ENCODE measurements at places on chromosomes 6 and 20.

- DNase-seq = no peak
Measured at GRCh38 chr6:160765412-160765811, 63.4 kb downstream of the PLG start.

DNA sequence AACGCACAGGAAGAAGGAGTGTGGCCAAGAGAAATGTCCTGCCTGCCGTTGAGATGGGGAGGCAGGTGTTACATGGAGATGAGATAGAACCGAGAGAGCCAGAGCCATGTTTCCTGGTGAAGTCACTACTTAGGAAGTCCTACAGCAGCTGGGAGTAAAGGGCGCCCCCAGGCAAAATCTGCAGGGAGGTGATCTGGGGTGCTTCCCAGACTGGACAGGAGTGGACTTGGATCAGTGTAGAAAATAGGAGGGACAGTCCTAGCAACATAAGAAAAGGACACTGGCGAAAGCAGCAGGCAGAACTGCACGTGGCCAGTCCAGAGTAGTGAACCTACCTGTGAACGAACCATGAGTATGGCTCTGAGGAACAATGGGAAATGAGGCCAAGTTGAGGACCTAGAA lies 85.3 kb downstream of the CD164 start:
- DNase-seq = no peak

DNA sequence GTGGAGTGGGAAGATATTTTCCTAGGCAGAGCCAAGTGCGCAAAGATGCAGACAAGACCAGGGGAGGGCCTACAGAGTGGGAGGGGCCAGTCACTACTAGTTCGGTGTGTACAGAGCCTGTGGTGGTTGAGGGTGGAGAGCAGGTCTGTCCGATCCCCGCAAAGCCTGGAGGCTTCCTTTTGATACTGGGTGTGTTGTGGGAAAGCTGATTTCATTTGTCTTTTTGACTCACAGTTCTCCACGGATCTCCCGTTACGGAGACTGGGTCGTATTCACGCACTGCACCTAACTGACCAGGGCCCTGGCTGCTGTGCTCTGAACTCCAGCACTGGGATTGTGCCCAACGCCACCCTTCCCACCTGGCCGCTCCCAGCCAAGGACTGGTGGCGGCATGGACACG lies 1.4 kb upstream of the TIAM2 start:
- DNase-seq = no peak

DNA sequence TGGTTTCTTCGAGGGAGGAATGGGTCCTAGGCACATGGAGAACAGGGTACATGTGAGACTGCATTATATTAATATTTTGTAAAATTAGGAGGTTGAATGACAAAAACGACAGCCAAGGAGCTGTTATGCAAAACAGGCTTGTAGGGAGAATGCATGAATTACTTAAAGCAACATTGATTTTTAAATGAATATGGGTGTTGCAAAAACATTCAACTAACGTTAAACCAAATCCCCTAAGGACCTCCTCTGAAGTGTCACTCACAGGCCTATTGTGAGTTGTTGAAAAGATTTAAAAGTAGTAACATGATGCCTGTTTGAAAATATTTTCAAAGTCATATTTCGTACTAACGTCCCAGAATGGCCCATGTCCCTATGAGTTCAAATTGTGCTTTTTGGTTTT lies 21.9 kb downstream of the FBXL4 start:
- DNase-seq = no peak

- no peak for DNase-seq
Measured at GRCh38 chr6:136439514-136440190, 110.6 kb downstream of the MAP7 start.

- no peak for DNase-seq
Measured at GRCh38 chr6:105875974-105876640, 210.0 kb upstream of the PRDM1 start.

DNA sequence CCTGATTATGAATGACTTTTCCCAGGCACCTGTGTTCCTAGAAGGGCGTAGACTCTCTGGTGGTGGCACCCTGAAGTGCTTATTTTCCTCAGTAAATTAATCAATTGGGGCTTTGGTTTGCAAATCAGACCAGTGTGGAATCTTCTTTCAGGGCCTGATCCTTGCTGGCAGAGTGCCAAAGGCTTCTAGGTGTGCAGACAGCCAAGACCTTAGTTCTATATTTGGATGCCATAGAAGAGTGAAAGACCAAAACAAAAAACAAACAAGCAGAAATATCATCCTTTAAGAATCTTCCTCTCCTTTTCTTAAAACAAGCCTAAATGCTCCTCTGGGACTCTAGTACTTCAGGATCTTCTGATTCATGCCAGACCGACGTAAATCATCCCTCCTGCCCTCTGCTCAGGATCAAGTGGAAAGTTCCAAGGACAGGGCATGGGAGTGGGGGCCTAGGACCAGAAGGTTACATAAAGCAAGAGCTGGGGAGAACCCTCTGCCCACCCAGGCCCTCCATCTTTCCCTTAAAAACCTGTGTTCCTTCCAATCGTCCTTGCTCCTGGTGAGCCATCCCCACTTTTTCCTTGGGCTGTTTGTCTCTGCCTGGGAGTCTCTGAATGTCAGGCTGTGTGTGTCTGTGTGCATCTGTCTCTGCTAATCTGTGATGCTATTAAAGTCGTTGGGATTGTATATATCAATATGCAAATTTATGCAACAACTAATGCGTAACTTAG lies 70.5 kb upstream of the MYLIP start:
- no peak for DNase-seq

DNA sequence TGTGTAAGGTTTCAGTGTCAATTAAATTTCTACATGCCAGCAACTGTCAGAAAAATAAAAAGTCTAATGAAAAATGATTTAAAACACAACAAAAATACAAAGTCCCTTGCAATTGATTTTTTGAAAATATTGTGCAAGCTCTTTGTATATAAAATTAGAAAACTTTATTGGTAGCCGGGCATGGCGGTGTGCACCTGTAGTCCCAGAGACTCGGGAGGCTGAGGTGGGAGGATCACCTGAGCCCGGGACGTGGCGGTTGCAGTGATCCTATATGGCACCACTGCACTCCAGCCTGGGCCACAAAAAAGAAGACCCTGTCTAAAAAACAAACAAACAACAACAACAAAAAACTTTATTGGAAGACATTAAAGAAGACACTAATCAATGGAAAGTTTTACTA lies 6.0 kb upstream of the OVOL2 start:
- no peak for DNase-seq

GRCh38 chr20:18223409-18223808 lies 64.9 kb upstream of the ZNF133 start:
- no peak for DNase-seq

- no peak for DNase-seq
Measured at GRCh38 chr6:133131621-133132465, 109.3 kb upstream of the EYA4 start.

DNA sequence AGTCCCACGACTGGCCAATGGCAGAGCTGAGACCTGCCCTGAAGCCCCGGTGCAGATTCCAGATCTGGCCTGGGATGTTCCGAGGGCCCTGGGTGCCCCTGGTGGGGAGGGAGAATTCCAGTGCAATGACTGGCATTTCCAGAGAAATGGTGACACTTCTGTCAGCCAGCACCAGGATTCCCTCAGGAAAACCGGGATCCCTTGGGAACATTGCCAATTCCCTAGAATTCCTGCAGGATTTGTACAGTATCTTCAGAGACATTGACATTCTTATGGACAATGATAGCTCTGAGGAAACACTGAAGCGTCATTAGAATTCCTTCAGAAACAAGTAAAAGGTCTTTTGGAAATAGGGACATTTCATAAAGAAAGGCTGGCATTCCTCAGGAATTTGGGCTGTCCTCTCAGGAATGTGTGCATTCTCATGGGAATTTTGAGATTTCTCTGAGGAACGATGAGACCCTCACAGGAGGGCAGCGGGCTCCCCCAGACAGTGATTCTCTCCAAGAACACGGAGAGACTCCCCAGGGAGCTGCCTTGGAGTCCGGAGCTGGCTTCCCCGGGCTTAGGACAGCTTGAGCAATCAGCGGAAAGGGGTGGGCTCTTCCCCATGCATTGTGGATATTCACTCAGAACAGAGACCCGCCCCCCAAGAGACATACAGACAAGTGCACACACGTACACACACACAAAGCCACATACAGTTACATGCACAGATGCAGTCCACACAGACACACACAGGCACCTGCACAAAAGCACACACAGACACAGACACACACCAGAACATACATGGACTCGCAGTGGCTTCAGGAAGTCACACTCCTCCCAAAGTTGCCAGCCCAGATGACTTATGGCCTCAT lies 35.2 kb upstream of the BPIFA2 start:
- no peak for DNase-seq

DNA sequence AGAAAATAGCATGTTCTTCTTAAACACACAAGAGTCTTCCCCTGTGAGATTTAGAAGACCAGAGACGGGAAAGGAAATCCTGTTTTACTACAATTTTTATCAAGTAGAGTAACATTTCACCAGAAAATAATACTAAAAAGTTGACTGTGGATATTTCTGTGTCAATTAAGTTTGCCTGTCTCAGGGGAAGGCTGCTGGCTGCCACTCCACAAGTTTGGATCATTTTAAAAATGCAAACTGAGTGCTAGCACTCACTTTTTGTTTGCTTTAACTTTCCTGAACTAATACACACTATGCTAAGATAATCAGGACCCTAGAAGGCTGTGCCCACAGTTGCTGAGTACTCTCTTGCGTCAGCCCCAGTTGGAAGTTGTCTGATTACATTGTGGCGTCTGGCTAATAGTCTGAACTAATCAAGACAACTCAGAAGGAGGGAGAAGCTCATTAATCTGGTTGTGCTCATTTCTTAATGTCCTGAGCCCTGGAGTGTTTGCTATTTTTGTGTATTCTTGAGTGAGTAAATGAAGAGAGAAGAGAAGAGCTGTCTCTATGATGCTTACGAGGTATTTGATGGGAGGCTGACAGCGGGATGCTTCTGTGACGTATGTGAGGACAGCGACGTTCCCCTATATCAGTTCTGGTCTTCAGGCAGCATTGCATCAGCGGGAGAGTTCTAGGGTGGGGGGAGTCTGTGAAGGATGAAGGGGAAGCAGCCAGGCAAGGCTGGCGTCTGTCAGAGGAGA lies 664.2 kb downstream of the QKI start:
- no peak for DNase-seq

DNA sequence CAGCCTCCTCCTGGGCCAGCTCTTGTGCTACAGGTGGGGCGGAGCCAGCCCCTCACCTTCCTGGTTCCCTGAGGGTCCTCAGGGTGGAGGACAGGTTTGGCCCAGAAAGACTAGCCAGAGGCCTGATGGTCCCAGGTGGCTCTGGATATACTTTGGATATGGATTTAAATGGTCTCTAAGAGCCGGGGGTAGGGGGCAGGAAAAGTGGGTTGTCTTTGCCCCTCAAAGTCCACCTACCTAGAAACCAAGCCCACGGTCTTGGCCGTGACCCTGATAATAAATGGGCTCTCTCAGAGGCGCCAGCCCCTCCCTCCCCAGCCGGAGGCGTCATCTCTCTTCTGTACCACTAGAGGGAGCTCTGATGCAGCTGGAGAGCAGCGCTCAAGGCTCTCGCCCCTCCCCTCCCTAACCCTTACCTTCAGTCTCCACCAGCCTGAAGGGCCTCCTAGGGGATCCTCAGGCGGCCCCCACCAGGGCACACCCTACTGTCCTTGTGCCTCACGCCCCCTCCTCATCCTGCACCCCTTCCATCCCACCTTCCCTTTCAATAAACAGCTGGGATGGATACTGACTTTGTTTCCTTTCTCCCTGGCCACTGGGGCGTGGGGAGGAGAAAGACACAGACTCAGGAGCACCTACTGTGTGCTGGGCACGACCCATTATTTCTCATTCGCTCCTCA lies 7.5 kb downstream of the NRSN2 start:
- DNase-seq = no peak

DNA sequence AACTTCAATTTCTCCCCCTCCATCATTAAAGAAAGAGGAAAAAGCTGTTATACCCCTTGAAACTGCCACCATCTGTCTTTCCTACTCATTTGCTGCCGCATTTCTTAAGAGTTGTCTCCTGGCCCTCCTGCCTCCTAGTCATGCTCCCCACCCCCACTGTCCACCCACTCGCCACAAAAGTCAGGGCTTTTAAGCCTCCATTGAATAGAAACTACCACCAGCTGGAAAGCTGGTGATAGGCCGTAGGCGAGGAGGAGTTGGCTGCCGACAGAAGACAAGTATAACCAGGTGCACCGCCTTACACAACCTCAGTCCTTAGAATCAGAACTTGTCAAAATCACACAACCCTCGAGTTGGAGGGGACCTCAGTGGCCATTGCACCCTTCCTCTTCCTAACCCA lies 67.6 kb downstream of the B3GAT2 start:
- no peak for DNase-seq

- no peak for DNase-seq
Measured at GRCh38 chr6:108633436-108633835, 72.7 kb downstream of the FOXO3 start.

DNA sequence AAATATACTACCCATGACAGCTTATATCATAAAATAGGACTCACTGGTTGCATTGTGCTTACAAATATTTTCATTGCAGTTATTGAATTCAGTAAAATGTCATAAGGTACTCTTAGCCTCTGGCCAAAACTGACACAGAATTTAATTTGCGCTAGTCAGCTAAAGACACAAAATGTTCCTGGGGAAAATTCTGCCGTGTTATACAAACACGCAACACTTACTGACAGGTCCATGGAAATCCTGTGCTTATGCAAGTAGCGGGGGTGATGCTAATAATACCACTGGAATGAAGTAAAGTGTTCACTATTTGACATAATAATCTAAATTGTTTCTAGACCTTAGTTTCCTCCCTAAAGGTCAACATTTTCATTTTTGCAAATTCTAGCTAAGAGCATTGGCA lies 354.4 kb upstream of the RSPO3 start:
- no peak for DNase-seq

GRCh38 chr20:3430376-3431069 lies 23.1 kb upstream of the DNAAF9 start:
- no peak for DNase-seq

DNA sequence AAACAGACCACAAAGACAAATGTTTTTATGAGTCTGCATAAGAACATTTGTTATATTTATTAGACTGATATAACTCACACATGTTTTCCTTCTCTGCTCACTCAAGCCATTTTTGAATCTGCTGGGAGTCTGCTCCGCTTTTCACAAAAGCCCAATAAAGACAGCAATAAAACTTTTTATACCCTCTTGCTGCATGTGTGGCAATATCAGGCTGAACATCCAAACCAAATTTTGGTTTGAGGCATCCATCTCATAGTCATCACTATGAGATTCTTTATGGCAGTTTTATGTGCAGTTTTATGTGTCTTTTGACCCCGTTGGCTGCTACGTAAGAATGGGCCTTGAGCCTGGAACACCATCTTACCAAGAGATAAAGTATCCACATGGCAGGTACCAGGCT lies 1276.8 kb upstream of the ADGRB3 start:
- no peak for DNase-seq

GRCh38 chr6:111713236-111713635 lies 107.6 kb upstream of the TRAF3IP2 start:
- no peak for DNase-seq

GRCh38 chr6:13923527-13924145 lies 1.1 kb upstream of the RNF182 start:
- DNase-seq = peak; percentile 55
